ENCODE measurements at places on chromosomes 16 and 17.

GRCh38 chr17:49553676-49554335 lies 21.9 kb upstream of the NXPH3 start:
- no peak for DNase-seq

- DNase-seq = no peak
Observed at GRCh38 chr16:870856-871561, 70.5 kb upstream of the GNG13 start.

DNA sequence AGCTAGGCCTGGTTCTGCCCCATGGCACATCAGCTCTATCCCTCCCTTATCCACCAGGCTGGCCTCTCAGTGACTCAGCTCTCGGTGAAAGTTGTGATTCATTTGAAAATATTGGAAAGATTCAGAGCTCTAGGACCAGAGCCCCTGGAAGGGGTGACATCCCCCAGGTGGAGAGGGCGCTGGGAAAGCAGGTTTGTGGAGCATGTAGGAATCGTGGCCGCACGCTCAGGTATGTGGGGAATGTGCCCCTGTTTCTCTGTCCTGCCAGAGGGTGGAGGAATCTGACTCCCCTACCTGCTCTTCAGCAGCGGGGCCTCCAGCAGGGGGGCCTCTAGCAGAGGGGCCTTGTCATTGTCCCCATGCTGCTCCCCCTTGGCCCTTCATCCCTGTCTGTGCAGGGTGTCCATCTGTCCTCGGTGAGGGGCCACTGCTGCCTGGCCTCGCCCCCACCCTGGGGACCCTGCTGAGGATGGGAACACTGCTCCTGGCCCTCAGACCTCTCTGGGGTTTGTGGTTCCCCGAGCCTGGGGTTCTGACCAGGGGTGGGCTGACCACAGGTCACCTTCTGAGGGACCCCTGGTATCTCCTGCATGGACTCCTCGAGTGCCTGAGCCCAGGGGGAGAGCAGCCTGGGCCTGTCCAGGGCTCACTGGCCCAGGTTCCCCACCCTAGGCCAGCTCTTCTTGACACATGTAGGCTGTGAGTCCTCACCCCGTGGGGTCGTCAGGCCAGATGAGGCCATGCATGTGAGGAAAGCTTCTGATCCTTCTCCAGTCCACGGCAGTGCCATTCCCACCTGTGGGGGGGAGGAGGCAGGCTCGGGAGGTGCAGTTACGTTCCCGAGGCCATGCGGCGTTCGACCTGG lies 47.5 kb downstream of the NT5M start:
- DNase-seq = no peak

DNA sequence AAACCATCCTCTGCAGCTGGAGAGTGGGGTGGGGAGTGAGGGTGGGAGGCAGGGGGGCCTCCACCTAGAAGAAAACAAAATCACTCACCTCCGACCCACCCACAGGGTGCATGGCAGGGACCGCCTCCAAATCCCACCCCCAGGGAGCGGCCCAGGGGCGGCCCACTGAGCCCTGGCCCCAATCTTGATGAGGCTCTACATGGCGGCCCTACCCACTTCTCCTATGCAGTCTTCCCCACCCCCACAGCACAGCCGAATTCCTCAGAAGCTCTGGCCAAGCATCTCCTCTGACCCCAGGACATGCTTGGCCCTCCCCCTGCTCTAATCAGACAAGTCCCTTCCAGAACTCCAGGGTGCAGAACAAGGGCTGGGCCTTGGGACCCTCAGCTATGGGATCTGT lies 18.2 kb upstream of the FASN start:
- no peak for DNase-seq

- DNase-seq = no peak
Observed at GRCh38 chr16:85210423-85211169, 98.3 kb upstream of the CIBAR2 start.

DNA sequence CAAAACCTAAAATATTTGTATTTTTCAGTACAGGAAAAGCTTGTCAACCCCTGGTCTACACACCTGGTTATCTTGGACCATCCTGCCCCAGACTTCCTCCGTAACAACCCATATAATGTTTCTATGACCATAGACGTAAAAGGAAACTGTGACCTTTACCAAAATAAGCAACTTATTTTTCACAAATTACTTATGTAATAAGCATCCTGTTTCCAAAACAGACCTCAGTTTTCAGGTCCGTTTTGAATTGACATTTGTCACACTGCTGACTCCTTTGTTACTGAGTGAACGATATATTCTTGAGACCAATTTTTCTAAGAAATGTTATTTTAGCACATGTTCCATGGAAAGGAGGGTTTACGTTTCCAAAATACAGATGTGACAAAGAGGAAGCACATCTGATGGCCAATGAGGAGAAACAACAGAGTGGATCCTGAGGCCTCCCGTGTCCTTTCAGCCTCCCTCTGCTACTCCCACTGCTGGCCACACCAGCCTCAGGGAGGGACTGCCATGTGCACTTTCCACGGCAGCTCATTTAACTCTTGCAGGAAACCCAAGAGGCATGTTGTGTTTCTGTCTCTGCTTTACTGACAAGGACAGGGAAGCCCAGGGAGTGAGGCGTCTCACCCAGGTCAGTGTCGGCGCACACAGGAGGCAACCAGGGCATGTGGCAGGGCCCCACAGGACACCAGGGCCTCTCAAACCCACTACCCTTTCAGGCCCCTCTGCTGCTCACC lies 20.1 kb upstream of the ALDH3A1 start:
- no peak for DNase-seq

- no peak for DNase-seq
Observed at GRCh38 chr16:66275775-66276428, 90.6 kb upstream of the CDH5 start.

GRCh38 chr17:15130426-15130825 lies 134.7 kb downstream of the PMP22 start:
- no peak for DNase-seq

GRCh38 chr17:75642784-75643642 lies 9.8 kb downstream of the SMIM5 start:
- DNase-seq = no peak

- no peak for DNase-seq
Observed at GRCh38 chr16:84482001-84482891, 22.2 kb downstream of the MEAK7 start.

GRCh38 chr17:37111329-37111728 lies 162.6 kb downstream of the AATF start:
- DNase-seq = no peak

- DNase-seq = no peak
Observed at GRCh38 chr17:67055041-67055443, 10.7 kb downstream of the CACNG1 start.
